ENCODE measurements at places on chromosomes 11 and 22.

- DNase-seq = no peak
Observed at GRCh38 chr11:69156235-69156639, 502 bp downstream of the SMIM38 start.

GRCh38 chr22:39999144-39999757, 4.5 kb downstream of the FAM83F start:
- DNase-seq = no peak

- no peak for DNase-seq
Observed at GRCh38 chr11:117816151-117816741, 8.3 kb downstream of the FXYD2 start.

GRCh38 chr11:66727282-66728037, 1.6 kb downstream of the SPTBN2 start:
- DNase-seq = peak; percentile 41

- DNase-seq = no peak
Observed at GRCh38 chr11:113021111-113021510, 59.9 kb downstream of the NCAM1 start.

GRCh38 chr11:110069158-110069737, 23.9 kb upstream of the ZC3H12C start:
- no peak for DNase-seq

- no peak for DNase-seq
Observed at GRCh38 chr11:109426442-109427240, 4.7 kb downstream of the C11orf87 start.

- no peak for DNase-seq
Observed at GRCh38 chr22:17199003-17199731, 20.1 kb downstream of the ADA2 start.

GRCh38 chr11:79942090-79942489, 501.3 kb upstream of the TENM4 start:
- DNase-seq = no peak

DNA sequence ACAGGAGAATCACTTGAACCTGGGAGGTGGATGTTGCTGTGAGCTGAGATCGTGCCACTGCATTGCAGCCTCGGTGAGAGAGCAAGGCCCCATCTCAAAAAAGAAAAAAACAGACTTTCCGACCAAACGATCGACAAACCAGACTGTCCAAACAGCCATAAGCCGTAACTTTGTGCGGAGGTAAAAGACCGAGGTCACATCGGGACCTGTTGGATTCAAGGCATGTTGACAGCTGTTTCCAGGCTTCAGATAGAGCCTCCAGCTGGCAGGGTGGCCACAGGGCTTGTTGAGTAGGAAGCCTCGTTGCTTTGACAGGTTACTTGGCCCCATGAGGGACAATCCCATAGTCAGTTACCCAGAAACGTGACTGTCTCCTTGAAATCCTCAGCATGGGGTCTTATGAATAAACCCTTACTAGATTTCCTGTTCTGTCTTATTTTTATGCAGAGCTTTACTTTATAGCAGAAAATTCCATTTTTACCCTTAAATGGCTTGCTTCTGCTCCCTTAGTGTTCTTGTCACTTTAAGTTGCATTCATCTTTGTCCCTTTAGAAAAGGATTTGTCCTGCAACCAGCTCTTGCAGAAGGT, 22.3 kb downstream of the PPARA start:
- no peak for DNase-seq

DNA sequence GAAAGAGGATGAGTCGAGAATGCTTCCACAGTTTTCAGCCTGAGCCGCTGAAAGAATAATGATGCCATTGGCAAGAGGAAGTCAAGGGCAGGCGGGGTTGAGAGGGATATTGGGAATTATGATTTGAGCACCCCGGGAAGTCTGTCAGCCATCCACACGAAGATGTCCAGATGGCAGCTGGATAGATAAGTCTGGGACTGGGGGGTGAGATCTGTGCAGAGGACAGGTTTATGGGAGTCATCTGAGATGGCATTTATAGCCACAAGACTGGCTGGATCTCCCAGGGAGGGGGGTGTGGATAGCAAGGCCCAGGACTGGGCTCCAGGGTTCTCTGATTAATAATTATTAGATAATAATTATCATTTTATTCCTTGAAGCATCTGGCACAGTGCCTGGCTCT, 5.1 kb upstream of the STIP1 start:
- no peak for DNase-seq

- no peak for DNase-seq
Observed at GRCh38 chr11:43376594-43376993, 17.9 kb downstream of the TTC17 start.

GRCh38 chr11:116823031-116823843, at the start of gene APOA4:
APOA4 (minus strand) TSS chr11:116823304; CDS start chr11:116823191, 113 bp downstream.
- DNase-seq = no peak

GRCh38 chr22:18071968-18072310, 5.9 kb upstream of the PEX26 start:
- DNase-seq = no peak

DNA sequence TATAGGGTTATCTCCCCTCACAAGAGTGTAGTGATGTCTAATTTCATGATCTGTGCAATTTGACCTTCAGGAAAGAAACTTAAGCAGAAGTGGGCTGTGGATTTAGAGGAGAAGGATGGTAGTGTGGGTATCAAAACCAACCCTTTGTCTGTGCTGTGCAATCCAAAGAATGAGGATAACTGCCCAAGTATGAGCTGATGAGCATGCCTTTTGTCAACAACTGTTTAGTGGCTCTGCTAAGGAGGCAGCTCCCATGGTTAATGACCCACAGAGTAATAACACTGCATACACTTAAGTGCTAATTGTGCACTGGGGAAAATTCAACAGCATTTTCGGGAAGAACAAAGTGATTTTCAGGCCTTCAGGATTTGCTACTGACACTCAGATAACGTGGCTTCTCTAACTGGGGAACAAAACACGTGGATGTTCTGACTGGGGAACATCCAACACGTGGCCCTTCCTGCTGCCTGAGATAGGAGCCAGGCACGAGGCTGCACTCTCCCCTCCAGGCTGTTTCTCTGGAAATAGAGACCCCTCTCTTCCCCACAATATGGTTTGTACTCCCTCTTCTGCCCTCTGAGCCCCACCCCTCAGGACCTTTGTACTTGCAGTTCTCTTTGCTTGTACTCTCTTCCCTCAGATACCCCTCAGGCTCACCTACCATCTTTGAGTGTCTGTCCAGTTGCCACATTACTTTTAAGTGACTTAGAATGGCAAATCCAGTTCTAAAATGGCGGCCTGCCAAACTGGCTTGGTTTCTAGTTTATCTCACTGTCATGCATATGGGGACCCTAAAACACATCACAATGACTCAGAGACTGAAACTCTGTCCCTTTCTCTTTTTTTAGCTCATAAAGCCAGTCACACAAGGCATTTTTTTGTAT, 234.9 kb upstream of the POU2AF2 start:
- peak; percentile 3 for DNase-seq

DNA sequence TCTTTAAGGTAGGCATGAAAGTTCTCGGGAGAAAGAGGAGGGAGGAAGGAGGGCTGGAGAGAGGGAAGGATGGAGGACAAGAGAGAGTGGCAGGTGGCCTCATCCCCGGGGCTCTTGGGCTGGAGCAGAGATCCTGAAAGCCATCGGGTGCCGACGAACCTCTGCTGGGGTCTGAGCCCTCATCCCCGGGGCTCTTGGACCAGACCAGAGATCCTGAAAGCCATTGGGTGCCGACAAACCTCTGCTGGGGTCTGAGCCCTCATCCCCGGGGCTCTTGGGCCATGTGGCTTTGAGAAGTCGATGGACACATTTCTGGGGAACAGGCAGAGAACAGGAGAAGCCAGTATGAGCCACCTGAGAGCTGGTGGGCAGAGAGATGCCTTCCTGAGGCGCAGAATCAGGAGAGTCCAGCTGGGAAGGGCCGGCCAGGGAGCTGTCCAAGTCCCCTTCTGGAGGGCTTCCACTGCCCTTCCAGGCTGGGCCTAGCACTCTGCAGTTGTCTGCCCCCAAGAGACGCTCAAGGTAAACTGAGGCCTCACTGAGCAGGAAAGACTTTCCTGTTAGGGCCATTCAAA, 1398.1 kb downstream of the BRD1 start:
- DNase-seq = no peak

- no peak for DNase-seq
Observed at GRCh38 chr22:45511847-45512261, 9.2 kb downstream of the FBLN1 start.

- DNase-seq = no peak
Observed at GRCh38 chr22:11066458-11067285, 4461.3 kb upstream of the OR11H1 start.

DNA sequence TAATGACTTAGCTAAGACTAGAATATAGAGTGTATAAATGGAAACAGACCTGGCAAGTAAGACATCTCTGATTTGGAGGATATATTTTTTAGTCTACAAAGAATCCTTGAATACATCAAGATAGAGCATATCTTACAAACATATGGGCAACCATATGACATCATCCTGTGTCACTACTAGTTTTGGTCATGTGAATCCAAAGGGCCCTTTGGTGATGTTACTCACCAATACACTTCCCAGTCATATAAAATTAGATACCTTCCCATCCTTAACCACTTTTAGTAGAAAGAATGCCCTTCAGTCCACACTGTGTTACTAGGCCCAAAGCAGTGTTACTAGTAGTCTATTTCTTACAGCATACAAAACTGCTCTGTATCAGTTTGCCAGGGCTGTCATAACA, 31.6 kb downstream of the GRIA4 start:
- DNase-seq = no peak

- DNase-seq = no peak
Observed at GRCh38 chr11:106216281-106216680, 138.8 kb downstream of the AASDHPPT start.

DNA sequence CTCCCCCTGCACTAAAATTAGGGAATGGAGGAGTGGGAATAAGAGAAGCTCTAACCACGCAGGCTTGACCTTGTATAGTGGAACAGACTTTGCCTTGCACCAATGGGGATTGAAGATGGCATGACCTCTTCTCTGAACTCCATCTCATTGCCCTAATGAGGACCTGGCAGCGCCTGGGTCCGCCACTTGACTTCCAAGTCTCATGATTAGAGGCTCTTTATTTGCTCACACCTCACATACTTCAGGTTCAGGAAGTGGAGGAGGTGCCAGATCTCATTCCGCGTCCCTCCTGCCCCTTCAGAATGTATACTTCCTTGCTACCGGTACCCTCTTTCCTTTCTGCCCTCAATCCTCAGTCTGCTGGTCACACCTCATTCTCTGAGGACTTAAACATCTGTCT, 106.0 kb upstream of the CD44 start:
- DNase-seq = no peak

- DNase-seq = no peak
Observed at GRCh38 chr22:35657571-35658312, 9.5 kb downstream of the APOL6 start.

- DNase-seq = no peak
Observed at GRCh38 chr22:27581688-27582087, 219.9 kb downstream of the MN1 start.

DNA sequence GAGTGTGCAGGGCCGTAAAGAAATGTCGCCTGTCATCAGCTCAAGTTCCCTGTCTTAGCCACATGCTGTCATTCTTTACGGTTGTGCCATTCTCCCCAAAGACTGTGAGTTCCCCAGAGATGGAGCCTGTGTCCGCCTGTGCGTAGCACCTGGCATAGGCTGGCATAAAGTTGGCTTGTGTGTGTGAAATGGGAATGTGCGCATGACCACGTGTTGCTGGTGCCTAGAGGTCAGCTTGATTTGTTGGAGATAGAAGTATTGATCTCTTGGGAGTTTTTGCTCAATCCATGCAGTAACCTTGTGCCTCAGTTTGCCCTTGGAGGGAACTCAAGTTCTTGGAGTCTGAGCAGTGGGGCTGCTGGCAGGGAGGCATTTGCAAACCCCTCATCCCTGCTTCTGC, 9.4 kb downstream of the CHADL start:
- no peak for DNase-seq

- no peak for DNase-seq
Observed at GRCh38 chr11:14981507-14981906, 9.4 kb upstream of the CALCA start.

- DNase-seq = peak; percentile 95
Observed at GRCh38 chr22:21652010-21652546, 10.0 kb downstream of the SDF2L1 start.

DNA sequence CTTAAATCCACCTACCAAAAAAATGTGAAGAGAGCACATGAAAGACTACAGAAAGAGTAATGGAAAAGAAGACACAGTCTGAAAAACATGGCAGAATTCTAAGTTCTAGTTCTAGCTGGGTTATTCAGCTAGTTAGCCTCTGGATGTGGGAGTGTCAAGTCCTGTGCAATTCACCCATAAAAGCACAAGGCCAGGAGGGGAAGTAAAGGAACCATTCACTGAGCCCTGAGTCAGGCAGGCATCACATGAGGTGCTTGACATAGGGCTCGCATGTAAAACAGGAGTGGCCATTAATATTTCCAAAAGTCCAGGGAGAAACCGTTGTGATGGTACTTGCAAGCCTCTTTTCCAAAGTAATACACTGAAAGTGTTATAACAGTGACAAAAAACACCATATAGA, 103.7 kb downstream of the GAB2 start:
- DNase-seq = no peak

DNA sequence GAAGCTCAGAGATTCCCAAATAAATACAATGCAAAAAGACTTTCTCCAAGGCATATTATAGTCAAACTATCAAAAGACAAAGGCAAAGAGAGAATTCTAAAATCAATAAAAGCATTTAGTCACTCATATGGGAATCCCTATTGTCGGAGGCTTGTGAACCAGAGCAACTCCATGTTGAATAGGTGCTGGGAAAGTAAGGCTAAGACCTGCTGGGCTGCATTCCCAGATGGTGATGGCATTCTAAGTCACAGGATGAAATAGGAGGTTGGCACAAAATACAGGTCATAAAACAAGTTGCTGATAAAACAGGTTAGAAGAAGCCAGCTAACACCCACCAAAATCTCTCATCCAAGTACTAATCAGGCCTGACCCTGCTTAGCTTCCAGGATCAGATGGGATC, 84.5 kb downstream of the JRKL start:
- DNase-seq = no peak

DNA sequence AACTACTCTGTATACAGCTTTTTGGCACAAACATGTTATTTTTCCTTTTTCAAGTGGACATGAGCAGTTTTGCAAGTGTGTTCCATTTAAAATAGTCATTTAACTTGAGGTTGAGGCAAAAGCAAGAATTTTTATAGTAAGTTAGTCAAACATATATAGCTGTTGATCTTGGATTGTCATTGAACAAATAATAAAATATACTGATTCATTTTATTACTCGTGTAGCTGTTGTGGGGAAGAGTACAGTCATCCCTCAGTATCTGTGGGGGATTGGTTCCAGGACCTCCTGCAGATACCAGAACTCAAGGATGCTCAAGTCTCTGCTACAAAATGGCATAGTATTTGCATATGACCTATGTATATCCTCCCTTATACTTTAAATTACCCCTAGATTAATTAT, 45.3 kb downstream of the EXT2 start:
- DNase-seq = no peak

- DNase-seq = no peak
Observed at GRCh38 chr22:44441401-44442185, 56.4 kb downstream of the RTL6 start.

- no peak for DNase-seq
Observed at GRCh38 chr11:92226331-92227229, 2.0 kb downstream of the FAT3 start.

- no peak for DNase-seq
Observed at GRCh38 chr22:38569181-38569971, 607 bp downstream of the DMC1 start.

All from activated CD8-positive, alpha-beta T cell treated with anti-CD3 and anti-CD28 coated beads for 36 hours (primary cell).